Stimulated activated CD4-positive, alpha-beta T cell treated with anti-CD3 and anti-CD28 coated beads, Interleukin-12 subunit alpha, Interleukin-12 subunit beta, amount 100 ng/mL, for 24 hours (primary cell): ENCODE measurements at places on chromosomes 6 and 20.

GRCh38 chr20:50475681-50476292, 34.4 kb upstream of the PTPN1 start:
- no peak for DNase-seq

- DNase-seq: no peak
Observed at GRCh38 chr6:111347589-111347988, 135.4 kb downstream of the REV3L start.

GRCh38 chr20:22568872-22569344, 15.5 kb downstream of the FOXA2 start:
- no peak for DNase-seq

GRCh38 chr6:137740091-137740755, 126.8 kb upstream of the TNFAIP3 start:
- no peak for DNase-seq
